ENCODE measurements at places on chromosomes 2 and 18. TPM values are rescaled to one million over a fixed set of nuclear protein-coding genes. Genes with fewer than 3 reads are reported as not detected.

Gene CFC1
- total RNA-seq: not detected

Gene BOLL
- not detected for total RNA-seq

Gene STEAP3
- 0.22 TPM for total RNA-seq

Gene ACP1
- 152 TPM for total RNA-seq

Gene SLC11A1
- total RNA-seq: 2.1 TPM

Gene KCNS3
- total RNA-seq: not detected

Gene ANKRD30B
- not detected for total RNA-seq

- no peak overlapping the region for H3K27ac ChIP-seq
- no peak overlapping the region for H3K4me3 ChIP-seq
- H3K27me3 ChIP-seq: no peaks in the 10 kb centered on the region
Measured at GRCh38 chr18:55161916-55162315, 202.7 kb upstream of the CCDC68 start.

DNA sequence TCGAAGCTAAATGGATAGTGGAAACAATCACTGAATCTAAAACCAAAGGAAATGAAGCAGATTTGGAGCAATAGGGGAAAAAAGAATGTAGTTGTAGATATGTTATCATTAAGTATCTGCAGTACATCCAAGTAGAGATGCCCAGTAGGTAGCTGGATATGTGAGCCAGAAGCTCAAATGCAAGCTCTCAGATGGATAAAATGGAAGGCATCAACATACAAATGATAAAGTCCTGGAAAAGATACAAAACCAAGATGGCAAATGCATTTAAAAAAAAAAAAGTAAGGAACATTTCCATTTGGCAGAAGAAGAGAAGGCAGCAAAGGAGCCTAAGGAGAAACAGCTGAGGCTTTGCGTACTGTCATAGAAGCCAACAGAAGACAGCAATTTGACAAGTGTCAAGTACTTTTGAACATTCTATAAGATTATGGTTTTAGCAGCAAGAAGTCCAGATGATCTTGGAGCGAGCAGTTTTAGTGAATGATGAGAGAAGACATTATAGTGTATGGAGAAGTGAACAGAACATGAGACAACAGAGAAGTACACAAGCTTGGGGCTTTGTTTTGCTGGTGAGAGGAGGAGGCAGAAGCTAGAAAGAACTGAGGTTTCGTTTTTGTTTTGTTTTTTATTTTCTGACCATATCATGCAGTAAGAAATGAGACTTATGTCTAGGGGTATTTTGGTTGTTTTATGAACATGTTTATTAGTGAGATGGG is 18.3 kb downstream of the ROCK2 start:
- H3K4me3 ChIP-seq: no peak overlapping the region
- no peaks in the 10 kb centered on the region for H3K36me3 ChIP-seq
- H3K4me1 ChIP-seq: peaks cover 15% of the 10 kb centered on the region
- H3K27me3 ChIP-seq: no peaks in the 10 kb centered on the region

DNA sequence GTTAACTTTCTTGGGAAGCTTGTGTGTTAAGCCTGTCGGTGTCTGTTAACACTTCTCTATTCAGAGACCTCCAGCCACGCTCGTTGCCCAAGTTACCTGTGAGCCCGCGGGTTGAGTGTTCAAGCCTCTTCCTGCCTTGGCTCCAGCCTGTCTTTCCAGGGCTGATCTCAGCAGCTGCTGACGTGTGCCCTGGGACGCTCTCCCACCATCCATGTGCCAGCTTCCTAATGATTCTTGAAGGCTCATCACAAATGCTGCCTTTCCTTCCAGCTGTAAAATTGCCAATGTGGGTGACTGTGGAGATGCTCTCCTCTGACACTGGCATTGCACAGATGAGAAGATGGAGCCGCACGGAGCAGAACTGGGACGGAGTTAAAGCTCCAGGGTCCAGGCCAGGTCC is 6.1 kb downstream of the RNF144A start:
- H3K4me1 ChIP-seq: peaks cover 81% of the 10 kb centered on the region
- no peaks in the 10 kb centered on the region for H3K36me3 ChIP-seq
- no peak overlapping the region for H3K27ac ChIP-seq
- DNase-seq: no peak
- H3K27me3 ChIP-seq: no peaks in the 10 kb centered on the region

DNA sequence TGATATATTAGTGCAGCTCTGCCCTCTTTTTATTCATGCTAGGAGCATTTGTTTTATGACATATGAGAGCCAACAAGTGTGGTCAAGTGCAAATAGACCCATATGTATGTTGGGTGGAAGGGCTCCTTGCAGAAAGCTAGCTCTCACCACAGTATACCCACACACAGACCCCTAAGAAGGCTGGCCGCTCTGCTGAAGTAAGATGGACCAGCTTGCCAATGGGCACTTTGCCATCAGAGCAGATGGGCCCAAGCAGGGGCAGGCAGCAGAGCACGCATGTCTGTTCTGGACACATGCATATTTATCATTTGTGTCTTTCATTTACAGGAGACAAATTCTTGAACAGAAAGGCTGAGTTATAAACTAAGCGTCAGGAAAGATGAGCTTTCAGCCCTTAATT is 187.5 kb upstream of the DTNA start:
- no peak for DNase-seq
- no peaks in the 10 kb centered on the region for H3K27me3 ChIP-seq
- H3K4me3 ChIP-seq: no peak overlapping the region
- H3K36me3 ChIP-seq: no peaks in the 10 kb centered on the region

GRCh38 chr18:58896268-58896667 is 31.6 kb downstream of the ZNF532 start:
- no peaks in the 10 kb centered on the region for H3K4me1 ChIP-seq
- H3K36me3 ChIP-seq: no peaks in the 10 kb centered on the region
- no peak overlapping the region for H3K4me3 ChIP-seq
- no peak overlapping the region for H3K27ac ChIP-seq
- DNase-seq: no peak
- H3K27me3 ChIP-seq: no peaks in the 10 kb centered on the region

DNA sequence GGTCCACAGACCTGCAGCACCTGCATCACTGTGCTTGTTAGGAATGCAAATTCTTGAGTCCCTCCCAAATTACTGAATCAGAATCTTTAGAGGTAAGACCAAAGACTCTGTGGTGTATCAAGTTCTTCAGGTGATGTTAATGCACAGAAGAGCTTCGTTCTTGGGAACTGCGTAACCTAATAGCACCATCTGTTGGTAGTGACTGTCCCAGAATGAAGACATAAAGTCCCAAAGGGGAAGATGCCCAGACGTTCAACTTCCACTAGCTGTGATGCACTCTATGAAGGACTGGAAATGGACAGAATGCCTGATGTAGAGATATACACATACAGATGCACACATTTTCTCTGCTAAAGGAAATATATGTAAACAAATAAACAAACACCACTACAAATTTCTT is 576.0 kb downstream of the LRP1B start:
- H3K27ac ChIP-seq: no peak overlapping the region
- no peaks in the 10 kb centered on the region for H3K27me3 ChIP-seq
- H3K36me3 ChIP-seq: no peaks in the 10 kb centered on the region

- no peaks in the 10 kb centered on the region for H3K27me3 ChIP-seq
- no peak for DNase-seq
- H3K36me3 ChIP-seq: no peaks in the 10 kb centered on the region
- H3K27ac ChIP-seq: no peak overlapping the region
Measured at GRCh38 chr2:120750488-120751210, 15.0 kb downstream of the GLI2 start.

- H3K4me3 ChIP-seq: no peak overlapping the region
- DNase-seq: no peak
- no peak overlapping the region for H3K27ac ChIP-seq
- H3K27me3 ChIP-seq: no peaks in the 10 kb centered on the region
- H3K36me3 ChIP-seq: no peaks in the 10 kb centered on the region
Measured at GRCh38 chr2:150479075-150479915, 8.2 kb downstream of the RND3 start.

DNA sequence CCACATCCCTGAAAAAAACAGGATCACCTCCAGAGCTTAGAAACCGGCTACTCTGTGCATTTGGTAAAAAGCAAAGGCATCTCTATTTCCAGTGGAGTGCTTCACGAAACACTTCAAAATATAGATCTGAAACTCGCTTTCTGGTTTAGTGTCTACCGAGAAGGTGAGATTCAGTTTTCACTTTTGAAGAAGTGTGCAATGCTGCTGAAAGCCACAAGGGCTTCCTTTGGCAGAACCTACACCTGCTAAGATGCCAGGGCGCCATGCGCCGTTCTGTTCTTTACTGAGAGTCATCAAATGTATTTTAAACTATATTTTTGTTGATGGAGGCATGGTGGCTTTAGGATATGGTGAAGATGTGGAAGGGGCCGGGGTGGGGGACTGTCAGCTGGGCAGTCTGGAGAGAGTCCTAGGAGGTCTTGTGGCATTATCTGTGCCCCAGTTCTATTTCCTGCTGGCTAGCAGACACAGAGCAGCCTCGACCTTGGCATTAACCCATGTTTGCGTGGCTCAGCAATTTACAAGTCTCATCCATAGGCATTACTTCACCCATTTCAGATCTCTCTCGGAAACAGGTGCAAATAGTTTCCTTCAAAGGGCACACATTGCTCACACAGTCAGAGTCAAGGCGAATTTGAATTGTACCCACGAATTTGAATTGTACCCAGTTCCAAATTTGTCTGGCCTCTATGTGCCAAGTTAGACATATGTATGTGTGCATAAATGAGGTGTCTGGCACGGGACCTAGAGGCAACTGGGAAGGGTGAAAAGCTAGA is 46.7 kb upstream of the KCNF1 start:
- no peak overlapping the region for H3K27ac ChIP-seq
- no peak overlapping the region for H3K4me3 ChIP-seq

- H3K36me3 ChIP-seq: no peaks in the 10 kb centered on the region
- H3K4me1 ChIP-seq: no peaks in the 10 kb centered on the region
- no peaks in the 10 kb centered on the region for H3K27me3 ChIP-seq
- DNase-seq: no peak
- H3K27ac ChIP-seq: no peak overlapping the region
Measured at GRCh38 chr2:192416060-192416459, 221.3 kb upstream of the TMEFF2 start.

- no peak for DNase-seq
- no peak overlapping the region for H3K4me3 ChIP-seq
- H3K4me1 ChIP-seq: no peaks in the 10 kb centered on the region
Measured at GRCh38 chr2:108409768-108410167, 32.0 kb downstream of the SULT1C4 start.

- DNase-seq: no peak
- H3K27ac ChIP-seq: no peak overlapping the region
- H3K27me3 ChIP-seq: no peaks in the 10 kb centered on the region
- no peaks in the 10 kb centered on the region for H3K36me3 ChIP-seq
- H3K4me3 ChIP-seq: no peak overlapping the region
- H3K4me1 ChIP-seq: peaks cover 10% of the 10 kb centered on the region
Measured at GRCh38 chr2:60840880-60841279, 40.5 kb upstream of the REL start.

- no peak for DNase-seq
- H3K4me1 ChIP-seq: peaks cover 41% of the 10 kb centered on the region
- H3K4me3 ChIP-seq: no peak overlapping the region
- no peaks in the 10 kb centered on the region for H3K27me3 ChIP-seq
- H3K36me3 ChIP-seq: no peaks in the 10 kb centered on the region
Measured at GRCh38 chr2:43214253-43214652, 12.2 kb downstream of the ZFP36L2 start.

GRCh38 chr2:22536133-22536532 is 848.8 kb upstream of the KLHL29 start:
- no peak overlapping the region for H3K27ac ChIP-seq
- no peak overlapping the region for H3K4me3 ChIP-seq
- H3K4me1 ChIP-seq: no peaks in the 10 kb centered on the region
- no peaks in the 10 kb centered on the region for H3K36me3 ChIP-seq
- no peaks in the 10 kb centered on the region for H3K27me3 ChIP-seq
- DNase-seq: no peak

DNA sequence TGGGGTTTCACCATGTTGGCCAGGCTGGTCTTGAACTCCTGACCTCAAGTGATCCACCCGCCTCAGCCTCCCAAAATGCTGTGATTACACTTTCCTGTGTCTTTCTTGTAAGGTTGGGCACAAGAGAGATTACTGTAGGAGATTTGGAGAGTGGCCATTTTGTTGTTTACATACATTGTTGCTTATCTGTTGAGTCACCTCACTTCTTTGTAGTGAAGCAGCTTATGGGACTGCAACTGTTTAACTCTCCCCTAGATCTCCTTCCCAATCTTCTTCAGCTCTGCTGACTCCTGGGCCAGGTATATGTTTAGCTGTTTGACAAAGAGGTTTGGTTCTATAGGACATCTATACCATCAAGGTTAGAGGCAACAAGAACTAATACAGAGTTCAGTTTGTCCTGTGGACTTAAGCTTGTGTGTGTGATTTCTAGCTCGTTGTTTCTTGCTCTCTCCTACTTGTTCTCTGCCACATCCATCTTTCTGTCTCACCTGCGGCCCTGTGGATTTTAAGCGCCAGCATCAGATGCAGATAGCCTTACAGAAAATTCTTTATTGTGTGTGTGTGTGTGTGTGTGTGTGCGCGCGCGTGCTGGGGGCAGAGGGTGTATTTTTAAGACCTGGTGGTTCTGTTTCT is 95.4 kb downstream of the HAUS1 start:
- no peak for DNase-seq
- H3K4me1 ChIP-seq: peaks cover 38% of the 10 kb centered on the region
- H3K27me3 ChIP-seq: no peaks in the 10 kb centered on the region
- H3K36me3 ChIP-seq: no peaks in the 10 kb centered on the region

- H3K4me1 ChIP-seq: no peaks in the 10 kb centered on the region
- no peaks in the 10 kb centered on the region for H3K27me3 ChIP-seq
- H3K36me3 ChIP-seq: no peaks in the 10 kb centered on the region
- no peak overlapping the region for H3K4me3 ChIP-seq
- no peak for DNase-seq
Measured at GRCh38 chr2:81355436-81355835, 1050.9 kb upstream of the LRRTM1 start.

- no peaks in the 10 kb centered on the region for H3K27me3 ChIP-seq
- peaks cover 5% of the 10 kb centered on the region for H3K4me1 ChIP-seq
- no peaks in the 10 kb centered on the region for H3K36me3 ChIP-seq
- H3K27ac ChIP-seq: no peak overlapping the region
Measured at GRCh38 chr2:160700021-160700814, 206.6 kb upstream of the RBMS1 start.

GRCh38 chr2:26615860-26616705 is 25.1 kb downstream of the CIB4 start:
- H3K36me3 ChIP-seq: no peaks in the 10 kb centered on the region
- no peak overlapping the region for H3K4me3 ChIP-seq
- no peaks in the 10 kb centered on the region for H3K4me1 ChIP-seq
- no peaks in the 10 kb centered on the region for H3K27me3 ChIP-seq
- no peak overlapping the region for H3K27ac ChIP-seq

DNA sequence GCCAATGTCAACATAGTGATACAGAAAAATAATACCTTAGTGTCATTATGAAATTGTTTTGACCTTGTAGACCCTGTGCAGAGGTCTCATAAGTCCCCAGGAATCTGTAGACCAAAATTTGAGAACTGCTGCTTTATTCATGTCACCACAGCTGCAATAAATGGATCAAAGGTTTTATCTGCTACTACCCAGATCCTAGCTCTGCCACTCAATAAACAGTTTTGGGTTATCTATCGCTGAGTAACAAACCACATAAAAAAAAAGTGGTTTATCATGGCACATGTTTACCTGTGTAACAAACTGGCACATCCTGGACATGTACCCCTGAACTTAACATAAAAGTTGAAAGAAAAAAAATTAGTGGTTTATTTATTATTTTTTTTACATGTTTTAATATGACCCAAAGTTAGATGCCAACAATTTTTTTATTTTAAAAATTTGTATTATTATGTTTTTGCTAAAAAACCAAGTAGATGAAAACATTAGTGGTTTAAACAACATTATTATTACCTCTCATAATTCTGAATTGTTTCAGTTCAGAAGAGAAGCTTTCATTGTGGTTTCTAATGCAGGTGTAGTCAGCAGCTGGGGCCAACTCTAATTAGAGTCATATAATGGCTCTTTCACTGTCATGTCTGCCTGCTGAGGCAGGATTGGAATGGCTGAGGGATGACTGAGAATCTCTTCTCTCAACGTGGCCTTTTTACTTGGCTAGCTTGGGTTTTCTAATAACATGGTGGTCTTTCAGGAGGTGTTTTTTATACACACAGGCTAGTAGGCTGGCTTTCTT is 103.3 kb upstream of the SLC38A11 start:
- no peaks in the 10 kb centered on the region for H3K27me3 ChIP-seq
- no peaks in the 10 kb centered on the region for H3K4me1 ChIP-seq
- H3K4me3 ChIP-seq: no peak overlapping the region
- DNase-seq: no peak
